ENCODE measurements at places on chromosomes 5 and 9. TPM values are rescaled to one million over a fixed set of nuclear protein-coding genes. Genes with fewer than 3 reads are reported as not detected.
A peak's percentile ranks its signal among the peaks of the same experiment; 100 is the strongest.

Gene PPP2R2B
- 14.1 TPM for total RNA-seq

- H3K27me3 ChIP-seq, result no peaks in the 10 kb centered on the region
- no peak overlapping the region for H3K27ac ChIP-seq
- H3K4me1 ChIP-seq, result no peaks in the 10 kb centered on the region
- H3K4me3 ChIP-seq, result no peak overlapping the region
- peaks cover 23% of the 10 kb centered on the region for H3K36me3 ChIP-seq
- no peak for DNase-seq
Measured at GRCh38 chr9:85995599-85995998, 54.7 kb downstream of the NAA35 start.

Gene LCN9
- total RNA-seq, result not detected

Gene SLC4A9
- total RNA-seq, result not detected

GRCh38 chr9:92457576-92457975 lies 24.7 kb downstream of the ASPN start:
- no peaks in the 10 kb centered on the region for H3K4me1 ChIP-seq
- no peak for DNase-seq
- H3K27ac ChIP-seq, result no peak overlapping the region
- H3K4me3 ChIP-seq, result no peak overlapping the region

Gene GALNT12
- total RNA-seq, result 19.7 TPM

DNA sequence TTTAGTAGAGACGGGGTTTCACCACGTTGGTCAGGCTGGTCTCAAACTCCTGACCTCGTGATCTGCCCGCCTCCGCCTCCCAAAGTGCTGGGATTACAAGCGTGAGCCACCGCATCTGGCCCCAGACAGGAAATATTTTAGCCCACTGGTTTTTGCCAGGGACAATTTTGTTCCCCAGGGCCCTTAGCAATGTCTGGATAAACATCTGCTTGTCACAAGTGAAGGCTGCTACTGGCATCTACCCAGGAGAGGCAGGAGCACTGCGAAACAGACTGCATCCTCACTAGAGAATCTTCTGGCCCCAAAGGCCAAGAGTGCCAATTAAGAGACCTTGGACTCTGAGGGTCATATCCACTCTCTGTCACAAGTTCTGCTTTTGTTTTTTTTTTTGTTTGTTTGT lies 2.4 kb upstream of the TPRN start:
- no peak for DNase-seq
- no peak overlapping the region for H3K27ac ChIP-seq
- no peak overlapping the region for H3K4me3 ChIP-seq
- peaks cover 48% of the 10 kb centered on the region for H3K4me1 ChIP-seq

- H3K27ac ChIP-seq, result no peak overlapping the region
- no peak for DNase-seq
- no peaks in the 10 kb centered on the region for H3K4me1 ChIP-seq
Measured at GRCh38 chr5:171482434-171482730, 62.9 kb downstream of the FGF18 start.

DNA sequence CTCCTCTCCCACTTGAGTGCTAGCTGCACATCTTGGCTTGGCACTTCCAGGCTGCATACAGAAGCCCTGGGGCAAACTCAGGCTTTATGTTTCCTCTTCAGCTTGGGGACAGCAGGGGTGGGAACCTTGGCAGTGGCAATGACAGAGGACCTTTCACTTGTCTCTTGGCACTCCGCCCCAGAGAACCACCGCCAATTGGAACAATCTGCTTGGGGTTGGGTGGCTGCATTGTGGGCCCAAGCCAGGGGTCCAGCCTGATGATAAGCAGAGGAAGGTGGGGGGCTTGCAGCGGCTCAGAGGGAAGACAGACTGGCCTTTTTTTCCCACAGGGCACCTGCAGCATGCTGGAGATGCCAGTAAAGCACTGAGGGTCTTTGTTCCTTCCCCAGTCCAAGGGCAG lies 179.0 kb upstream of the NMUR2 start:
- no peak overlapping the region for H3K4me3 ChIP-seq
- no peaks in the 10 kb centered on the region for H3K36me3 ChIP-seq
- H3K27me3 ChIP-seq, result no peaks in the 10 kb centered on the region

Gene ANKDD1B
- total RNA-seq, result not detected

- H3K4me1 ChIP-seq, result peaks cover 72% of the 10 kb centered on the region
- no peak overlapping the region for H3K4me3 ChIP-seq
- DNase-seq, result no peak
- H3K27ac ChIP-seq, result no peak overlapping the region
- H3K36me3 ChIP-seq, result no peaks in the 10 kb centered on the region
Measured at GRCh38 chr9:134322781-134323241, 3.4 kb upstream of the RXRA start.

Gene GADD45G
- total RNA-seq, result 34.6 TPM

- H3K36me3 ChIP-seq, result no peaks in the 10 kb centered on the region
- no peaks in the 10 kb centered on the region for H3K4me1 ChIP-seq
- DNase-seq, result peak; percentile 100
- H3K27ac ChIP-seq, result peak within 1 kb of the TSS; percentile 84
Measured at GRCh38 chr9:127396808-127397645, at the start of gene SLC2A8. SLC2A8 (plus strand) TSS chr9:127397169; CDS start chr9:127397231, 62 bp downstream.

- H3K4me1 ChIP-seq, result no peaks in the 10 kb centered on the region
- no peaks in the 10 kb centered on the region for H3K36me3 ChIP-seq
- no peak overlapping the region for H3K27ac ChIP-seq
- H3K27me3 ChIP-seq, result no peaks in the 10 kb centered on the region
- no peak for DNase-seq
Measured at GRCh38 chr9:89961616-89962341, 357.0 kb downstream of the GADD45G start.

GRCh38 chr9:90290716-90291485 lies 351.7 kb downstream of the DIRAS2 start:
- H3K27ac ChIP-seq, result no peak overlapping the region
- DNase-seq, result peak; percentile 59
- no peaks in the 10 kb centered on the region for H3K27me3 ChIP-seq
- no peaks in the 10 kb centered on the region for H3K36me3 ChIP-seq

DNA sequence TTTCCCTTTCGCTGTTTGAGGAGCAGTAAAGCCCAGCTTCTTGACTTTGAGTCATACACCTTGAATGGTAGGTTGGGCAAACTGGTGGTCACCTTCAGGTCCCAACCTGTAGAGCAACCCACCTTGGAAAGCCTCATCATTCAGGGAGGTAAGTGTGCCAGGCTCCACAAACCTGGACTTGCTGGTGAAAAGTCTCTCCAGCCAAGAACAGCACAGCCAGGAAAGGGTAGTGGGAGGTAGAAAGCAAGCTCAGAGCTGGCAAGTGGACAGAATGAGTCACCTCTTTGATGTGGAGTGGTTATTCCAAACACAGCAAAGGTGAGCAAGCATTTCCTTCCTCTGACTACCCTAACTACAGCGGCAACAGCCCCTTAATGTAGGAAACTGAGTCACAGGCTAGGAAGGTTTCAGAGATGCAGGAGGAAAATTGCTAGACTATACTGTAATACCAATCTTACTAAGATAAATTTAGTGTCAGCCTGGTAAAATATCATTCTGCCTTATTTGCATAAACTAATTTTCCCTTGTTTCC lies 117.5 kb upstream of the MTAP start:
- no peaks in the 10 kb centered on the region for H3K4me1 ChIP-seq
- no peaks in the 10 kb centered on the region for H3K36me3 ChIP-seq
- DNase-seq, result peak; percentile 64
- no peaks in the 10 kb centered on the region for H3K27me3 ChIP-seq

GRCh38 chr9:14366076-14366475 lies 52.1 kb upstream of the NFIB start:
- no peaks in the 10 kb centered on the region for H3K4me1 ChIP-seq
- H3K4me3 ChIP-seq, result no peak overlapping the region
- no peaks in the 10 kb centered on the region for H3K36me3 ChIP-seq
- H3K27me3 ChIP-seq, result no peaks in the 10 kb centered on the region

- no peak overlapping the region for H3K27ac ChIP-seq
- no peaks in the 10 kb centered on the region for H3K4me1 ChIP-seq
- H3K27me3 ChIP-seq, result peaks cover 39% of the 10 kb centered on the region
- no peak overlapping the region for H3K4me3 ChIP-seq
- no peak for DNase-seq
- no peaks in the 10 kb centered on the region for H3K36me3 ChIP-seq
Measured at GRCh38 chr9:137058521-137059234, 4.8 kb upstream of the ENTPD2 start.

GRCh38 chr5:3375586-3376311 lies 219.9 kb upstream of the IRX1 start:
- DNase-seq, result no peak
- H3K4me1 ChIP-seq, result no peaks in the 10 kb centered on the region
- H3K36me3 ChIP-seq, result no peaks in the 10 kb centered on the region
- H3K4me3 ChIP-seq, result no peak overlapping the region

GRCh38 chr5:84419742-84420141 lies 35.1 kb upstream of the EDIL3 start:
- no peak overlapping the region for H3K4me3 ChIP-seq
- no peaks in the 10 kb centered on the region for H3K36me3 ChIP-seq
- H3K27ac ChIP-seq, result no peak overlapping the region

Data from cardiac muscle cell (in vitro differentiated cells and primary cell).